ENCODE measurements at places on chromosomes 1 and 21. TPM values are rescaled to one million over a fixed set of nuclear protein-coding genes. Genes with fewer than 3 reads are reported as not detected.

DNA sequence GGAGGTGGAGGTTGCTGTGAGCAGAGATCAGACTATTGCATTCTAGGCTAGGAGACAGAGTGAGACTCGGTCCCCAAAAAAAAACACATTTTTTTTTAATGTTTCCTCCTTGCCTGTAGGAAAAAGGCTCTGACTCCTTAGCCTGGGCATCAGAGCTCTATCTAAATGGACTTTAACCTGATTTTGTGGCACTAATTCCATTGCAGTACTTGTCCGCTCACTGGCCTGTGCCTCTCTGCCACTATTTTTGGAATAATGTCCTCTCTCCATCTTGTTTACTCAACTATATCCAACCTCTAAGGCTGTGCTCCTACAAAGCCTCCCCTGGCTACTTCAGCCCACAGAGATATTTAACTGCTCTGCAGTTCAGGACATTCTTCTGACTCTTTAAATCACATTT lies 26.5 kb downstream of the METTL18 start:
- no peak for DNase-seq

DNA sequence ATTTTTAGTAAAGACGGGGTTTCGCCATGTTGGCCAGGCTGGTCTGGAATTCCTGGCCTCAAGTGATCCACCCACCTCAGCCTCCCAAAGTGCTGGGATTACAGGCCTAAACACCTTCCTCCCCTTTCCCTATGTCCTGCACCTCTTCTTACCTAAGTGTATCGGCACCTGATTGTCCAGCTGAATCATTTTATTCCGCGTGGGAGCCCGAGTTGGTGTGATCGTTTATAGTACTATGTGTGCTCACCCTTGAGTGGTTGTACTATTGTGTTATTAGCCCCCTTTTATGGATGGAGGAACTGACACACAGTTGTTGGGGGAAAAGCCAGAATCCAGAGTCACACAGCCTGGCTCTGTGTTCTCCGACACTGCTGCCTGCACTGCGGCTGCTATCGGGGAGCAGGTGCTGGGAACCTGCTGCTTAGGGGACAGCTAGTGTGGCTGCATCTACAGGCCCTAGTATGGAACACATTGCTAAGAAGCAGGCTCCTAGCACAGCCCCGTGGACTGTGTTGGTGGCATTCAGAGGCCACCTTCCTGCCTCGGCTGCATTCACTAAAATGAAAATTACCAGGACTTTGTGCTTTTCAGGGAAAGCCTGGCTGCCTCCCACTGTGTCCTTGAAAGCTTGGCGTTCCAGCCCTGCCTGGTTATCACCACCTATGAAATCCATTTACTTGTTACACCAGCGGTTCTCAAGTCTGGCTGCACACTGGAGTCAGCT lies 21.6 kb downstream of the ENO1 start:
- DNase-seq, result no peak

- DNase-seq, result no peak
Measured at GRCh38 chr1:244138399-244138798, 87.3 kb downstream of the ZBTB18 start.

DNA sequence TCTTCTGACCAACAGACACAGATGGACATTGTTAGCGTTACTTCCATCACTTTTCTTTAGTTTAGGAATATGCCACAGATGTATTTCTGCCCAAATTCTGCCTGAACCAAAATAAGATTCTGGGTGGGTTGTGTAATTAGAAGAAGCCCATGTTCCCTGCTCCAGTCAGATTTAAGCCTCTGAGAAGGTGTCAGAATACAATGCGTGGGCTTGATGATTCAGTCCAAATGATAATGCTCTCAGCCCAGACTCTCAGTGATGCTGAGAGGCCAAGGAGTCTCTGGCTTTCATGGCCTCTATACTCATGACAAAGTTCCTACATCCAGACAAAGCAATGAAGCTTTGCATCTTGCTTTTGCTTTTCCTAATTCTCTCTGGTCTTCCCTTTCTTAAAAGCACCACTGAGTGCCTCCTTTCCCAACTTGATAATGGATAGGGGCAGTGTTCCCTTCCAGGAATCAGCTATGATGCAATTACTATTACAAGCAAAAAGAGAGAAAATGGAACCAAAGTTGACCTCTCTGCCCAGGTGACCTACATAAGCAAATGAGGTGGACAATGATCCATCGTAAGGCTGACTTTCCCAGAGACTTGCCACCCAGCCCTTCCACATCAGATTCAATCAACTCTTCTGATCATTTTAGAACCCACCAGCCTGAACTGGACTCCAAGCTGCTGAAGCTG lies 8.8 kb downstream of the SEC16B start:
- DNase-seq, result peak; percentile 11

The HCRTR1 gene
- not detected for total RNA-seq

DNA sequence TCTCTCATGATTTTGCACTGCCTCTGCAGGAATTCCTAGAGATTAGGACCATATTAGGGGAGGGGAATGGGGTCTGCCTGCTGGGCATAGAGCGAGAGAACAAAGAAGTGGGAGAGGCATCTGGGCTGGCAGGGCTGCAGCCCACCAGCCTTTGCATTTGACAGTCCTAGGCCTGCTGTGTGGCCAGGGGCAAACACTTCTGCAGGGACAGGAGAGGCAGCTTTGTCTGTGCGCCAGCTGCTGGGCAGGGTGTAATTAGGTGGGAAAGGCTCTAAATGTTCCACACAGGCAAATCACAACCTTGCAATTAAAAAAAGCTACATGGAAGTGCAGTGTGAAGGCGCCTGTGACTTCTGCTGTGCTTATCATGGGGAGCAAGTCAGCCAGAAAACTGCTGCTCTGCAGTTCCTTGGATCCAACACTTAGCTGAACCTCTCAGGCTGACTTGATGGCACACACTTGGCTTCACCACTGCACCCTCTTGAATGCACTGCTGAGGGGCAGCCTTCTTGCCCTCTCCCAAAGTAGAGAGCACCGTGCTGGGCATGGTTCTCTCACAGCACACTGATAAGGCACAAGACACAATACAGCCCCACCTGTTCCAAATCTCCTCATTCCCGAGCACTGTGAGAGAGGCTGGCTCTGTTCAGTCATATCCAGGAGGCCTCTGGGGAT lies 73.6 kb upstream of the TLR5 start:
- DNase-seq, result no peak

DNA sequence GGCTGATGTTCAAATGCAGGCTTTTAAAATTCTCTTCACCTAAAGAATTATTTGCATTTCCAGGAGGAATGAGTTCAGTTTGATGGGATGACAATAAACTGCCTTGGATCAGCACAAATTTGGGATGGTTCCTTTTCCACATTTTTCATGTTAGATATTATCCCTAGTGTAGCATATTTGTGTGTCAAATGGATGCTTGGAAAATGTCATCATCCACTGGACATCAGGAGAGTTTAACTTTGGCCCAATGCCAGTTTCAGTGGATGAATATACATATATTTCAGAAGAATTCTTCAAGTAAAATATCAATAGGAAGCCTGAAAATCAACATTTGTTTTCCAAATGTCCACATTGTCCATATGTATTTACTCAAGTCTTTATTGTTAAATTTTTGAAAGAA lies 116.5 kb upstream of the COL24A1 start:
- DNase-seq, result no peak

- DNase-seq, result no peak
Measured at GRCh38 chr1:197737916-197738315, 37.4 kb downstream of the DENND1B start.

- DNase-seq, result peak; percentile 38
Measured at GRCh38 chr1:206556750-206557635, 49.7 kb downstream of the RASSF5 start.

GRCh38 chr1:224700918-224701531 lies 84.9 kb downstream of the CNIH3 start:
- peak; percentile 7 for DNase-seq

Measured in IMR-90 (cell line).